ENCODE measurements at places on chromosomes 3 and 15. TPM values are rescaled to one million over a fixed set of nuclear protein-coding genes. Genes with fewer than 3 reads are reported as not detected.

PCLAF gene
- not detected for polyA plus RNA-seq

TBC1D2B gene
- 2.2 TPM for polyA plus RNA-seq

COL6A6 gene
- not detected for polyA plus RNA-seq

LPP gene
- polyA plus RNA-seq: 58.6 TPM

DNA sequence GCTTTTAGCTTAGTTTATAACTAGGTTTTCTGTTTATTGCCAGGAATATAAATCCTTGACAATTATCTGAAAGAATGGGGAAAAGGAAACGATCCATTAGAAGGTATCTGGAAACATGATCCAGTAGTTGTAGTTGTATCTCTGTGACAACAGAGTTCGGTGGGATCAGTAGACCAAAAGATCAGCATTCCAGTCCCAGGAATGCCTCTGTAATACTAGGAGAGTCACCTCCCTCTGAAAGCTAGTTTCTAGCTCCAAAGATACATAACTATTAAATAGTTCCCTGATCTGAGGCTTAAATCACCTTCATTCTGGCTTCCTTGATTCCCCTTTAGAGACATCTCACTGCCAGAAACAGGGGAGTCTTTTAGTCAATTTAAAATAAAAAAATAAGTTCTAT, 34.1 kb downstream of the MB21D2 start:
- DNase-seq: no peak

GRCh38 chr15:91909574-91909973, 56.1 kb downstream of the SLCO3A1 start:
- DNase-seq: no peak

- DNase-seq: no peak
Observed at GRCh38 chr3:129718201-129718600, 111.7 kb upstream of the PLXND1 start.

DNA sequence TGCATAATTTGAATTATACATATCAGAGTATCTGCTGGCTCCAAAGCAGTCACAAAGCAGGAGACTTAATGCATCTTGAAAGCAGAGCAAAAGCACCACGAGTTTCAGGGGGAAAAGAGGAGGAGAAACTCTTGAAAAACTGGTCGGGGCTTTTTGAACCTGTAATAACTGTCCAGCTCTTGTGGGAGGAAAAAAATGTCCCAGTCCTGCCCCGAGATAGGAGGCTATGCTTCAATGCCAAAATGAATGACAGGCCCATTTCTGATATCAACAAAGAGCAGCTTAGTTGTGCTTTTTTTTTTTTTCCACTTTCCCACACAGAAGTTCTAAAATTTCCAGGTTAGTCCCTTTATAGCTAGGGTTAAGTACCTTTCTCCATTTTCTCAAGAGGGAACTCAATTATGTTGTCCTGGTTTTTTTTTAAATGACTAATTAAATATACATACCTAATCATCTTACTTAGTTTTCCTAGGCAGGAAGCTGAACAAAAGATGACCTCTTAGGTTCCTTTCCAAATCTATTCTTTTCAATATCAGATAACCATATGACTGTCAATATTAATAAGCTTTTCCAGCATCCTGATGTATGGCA, 120.2 kb downstream of the TFDP2 start:
- DNase-seq: no peak

DNA sequence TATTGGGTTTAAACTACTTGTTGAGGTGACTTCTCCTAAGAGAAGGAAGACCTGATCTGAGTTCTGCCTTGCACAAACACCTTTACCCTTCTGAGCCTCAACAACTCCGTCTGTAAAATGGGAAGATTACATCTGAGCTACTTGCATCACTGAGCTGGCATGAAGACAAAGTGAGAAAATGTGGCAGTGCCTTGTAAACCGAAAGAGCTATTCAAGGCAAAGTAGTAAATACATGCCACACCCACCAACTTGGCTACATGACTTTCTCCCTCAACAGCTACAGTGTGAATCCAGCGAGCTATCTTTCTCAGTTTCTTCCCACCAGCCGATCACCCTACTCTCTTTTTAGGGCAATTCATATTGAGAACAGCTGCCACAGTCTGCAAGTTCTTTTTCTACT, 148.3 kb downstream of the FOXB1 start:
- DNase-seq: no peak

- DNase-seq: peak; percentile 5
Observed at GRCh38 chr15:41231422-41232226, 556 bp downstream of the CHP1 start.

GRCh38 chr15:54206586-54207321, 228.5 kb downstream of the UNC13C start:
- no peak for DNase-seq

DNA sequence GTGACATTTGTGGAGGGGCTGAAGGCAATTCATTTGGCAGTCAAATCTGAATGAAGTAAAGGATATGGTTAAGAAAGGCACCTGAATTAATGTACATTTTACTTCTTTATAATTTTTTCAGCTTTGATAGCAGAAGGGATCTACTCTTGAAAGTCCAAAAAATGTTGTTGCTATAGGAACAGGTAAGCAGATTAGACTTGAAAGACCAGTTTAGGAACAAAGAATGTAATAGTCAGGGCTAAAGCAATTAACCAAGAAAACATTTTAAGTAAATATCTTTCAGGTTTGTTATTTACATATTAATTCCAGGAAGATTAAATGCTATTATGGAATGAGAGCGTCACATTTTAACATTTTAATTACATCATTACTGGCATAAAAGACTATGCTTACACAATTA, 1.1 kb downstream of the ATP13A4 start:
- no peak for DNase-seq

DNA sequence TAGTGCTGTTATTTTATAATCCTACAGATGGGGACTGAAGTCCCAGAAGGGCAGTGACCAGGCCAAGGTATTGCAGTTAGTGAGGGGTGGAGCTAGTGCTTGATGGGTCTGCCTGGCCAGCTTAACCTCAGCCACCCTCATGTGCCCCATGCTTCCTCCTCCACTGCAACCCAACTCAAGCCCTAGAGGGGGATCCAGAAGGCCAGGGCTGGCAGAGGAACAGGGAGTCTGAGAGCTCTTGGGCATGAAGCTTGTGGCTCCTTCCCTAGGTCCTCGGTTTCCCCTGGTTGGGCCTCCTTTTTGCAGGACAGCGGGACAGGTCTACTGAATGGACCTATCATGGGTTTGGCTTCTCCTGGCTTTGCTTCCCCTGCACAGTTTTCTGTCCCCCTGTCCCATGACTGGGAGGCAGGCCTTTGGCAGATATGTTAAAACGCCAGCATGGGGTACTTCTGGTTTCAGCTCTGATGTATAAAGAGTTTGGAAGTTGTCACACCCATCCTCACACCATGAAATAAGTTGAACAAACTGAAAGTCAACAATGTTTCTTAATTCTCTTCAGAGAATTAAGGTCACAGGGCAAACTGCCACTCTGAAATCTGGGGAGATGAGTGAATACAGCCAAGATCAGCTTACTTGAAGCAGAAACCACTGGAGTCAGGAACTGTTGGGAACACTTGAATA, 103.3 kb downstream of the SMAD6 start:
- DNase-seq: no peak
